Inflammatory macrophage treated with lipopolysaccharide for 4 hours (primary cell): ENCODE measurements at places on chromosomes 6 and 20.

DNA sequence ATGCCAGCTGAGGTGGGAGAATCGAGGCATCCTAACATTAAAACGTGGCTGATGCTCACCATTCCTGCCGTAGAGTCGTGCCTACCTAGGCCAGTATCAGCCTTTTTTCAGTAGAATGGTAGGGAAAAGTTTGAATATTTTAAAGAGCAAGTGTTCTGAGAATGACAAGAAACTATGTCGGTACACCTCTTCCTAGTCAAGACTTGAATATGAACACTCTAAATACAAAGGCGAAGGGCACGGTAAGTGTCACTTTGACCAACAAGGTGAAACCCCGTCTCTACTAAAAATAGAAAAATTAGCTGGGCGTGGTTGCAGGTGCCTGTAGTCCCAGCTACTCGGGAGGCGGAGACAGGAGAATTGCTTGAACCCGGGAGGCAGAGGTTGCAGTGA is 1.0 kb downstream of the GINM1 start:
- no peak for DNase-seq

DNA sequence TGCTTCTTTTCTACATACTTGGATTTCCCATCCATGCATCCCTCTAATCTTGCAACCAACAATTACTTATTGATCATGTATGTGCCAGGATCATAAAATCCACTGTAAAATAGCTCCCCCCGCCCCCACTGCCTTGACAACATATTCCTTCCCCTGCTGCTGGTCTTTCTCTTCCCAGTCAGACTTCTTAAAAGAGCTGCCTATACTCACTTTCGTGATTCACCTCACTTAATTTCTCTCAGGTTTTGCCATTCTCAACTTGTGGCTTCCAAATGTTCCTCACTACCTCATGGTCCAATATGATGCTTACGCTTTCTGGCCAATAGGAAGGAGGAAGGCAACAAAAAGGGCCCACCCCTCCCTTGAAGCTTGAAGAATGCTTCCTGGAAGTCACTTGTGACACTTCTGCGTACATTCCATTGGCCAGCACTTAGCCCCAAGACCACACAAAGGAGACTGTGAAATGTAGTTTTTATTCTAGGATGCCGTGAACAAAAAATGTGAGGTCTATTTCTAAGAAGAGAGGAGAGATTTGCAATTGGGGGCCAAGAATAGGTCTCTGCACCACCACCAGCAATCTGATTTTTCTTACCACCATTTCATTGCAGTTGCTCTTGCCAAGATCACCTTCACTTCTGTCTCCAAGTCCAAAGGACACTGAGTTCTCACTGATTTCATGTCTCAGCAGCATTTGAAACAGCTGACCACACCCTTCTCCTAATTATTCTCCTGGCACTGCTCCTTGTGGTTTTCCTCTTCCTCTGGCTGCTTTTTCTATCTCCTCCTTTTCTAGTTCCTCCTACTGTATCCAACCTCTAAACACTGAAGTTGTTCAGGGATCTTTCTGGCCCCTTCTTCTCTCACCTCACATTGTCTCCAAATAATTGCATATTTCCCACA is 30.8 kb downstream of the CD164 start:
- no peak for DNase-seq

GRCh38 chr6:154447954-154448353 is 62.5 kb downstream of the CNKSR3 start:
- no peak for DNase-seq

DNA sequence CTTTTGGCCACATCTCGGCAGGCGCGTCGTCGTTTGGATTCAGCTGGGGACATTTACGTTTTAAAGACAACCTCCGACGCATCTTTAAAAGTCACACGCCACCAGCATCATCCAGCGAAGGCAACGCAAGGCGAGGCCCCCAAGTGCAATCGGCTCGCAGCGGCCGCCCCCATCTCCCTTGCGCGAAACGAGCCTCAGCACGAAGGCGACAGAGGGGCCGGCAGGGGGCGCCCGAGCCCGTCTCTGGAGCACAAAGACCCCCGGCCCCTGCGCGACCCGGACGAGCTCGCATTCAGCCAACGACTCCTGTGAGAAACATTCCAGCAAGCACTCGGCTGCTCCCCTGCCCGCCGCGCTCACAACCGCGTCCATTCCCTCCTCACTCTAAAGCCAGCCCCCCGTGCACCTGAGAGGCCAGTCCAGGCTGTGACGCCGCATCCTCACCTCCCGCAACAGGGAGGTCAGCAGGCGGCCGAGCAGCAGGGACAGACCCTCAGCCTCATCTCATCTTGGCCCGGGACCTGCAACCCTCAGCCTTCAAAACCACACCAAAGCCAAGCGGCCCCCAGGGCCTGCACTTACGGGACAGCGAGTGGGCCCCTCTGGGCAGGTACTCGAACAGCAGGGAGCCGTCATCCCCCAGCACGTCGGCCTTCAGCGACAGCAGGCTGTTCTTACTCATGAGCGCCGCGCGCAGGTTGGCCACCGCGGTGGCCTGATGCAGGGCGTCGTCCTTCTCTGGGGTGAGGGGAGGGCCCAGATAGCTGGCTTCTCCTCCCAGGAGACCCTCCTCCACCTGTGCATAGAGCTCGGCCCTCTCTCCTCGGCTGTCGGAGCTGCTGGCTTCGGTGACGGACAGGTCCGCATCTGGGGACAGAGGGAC is 35.8 kb downstream of the SLC2A4RG start:
- peak; percentile 8 for DNase-seq

GRCh38 chr6:140586426-140587061 is 1212.1 kb upstream of the CITED2 start:
- DNase-seq: no peak

DNA sequence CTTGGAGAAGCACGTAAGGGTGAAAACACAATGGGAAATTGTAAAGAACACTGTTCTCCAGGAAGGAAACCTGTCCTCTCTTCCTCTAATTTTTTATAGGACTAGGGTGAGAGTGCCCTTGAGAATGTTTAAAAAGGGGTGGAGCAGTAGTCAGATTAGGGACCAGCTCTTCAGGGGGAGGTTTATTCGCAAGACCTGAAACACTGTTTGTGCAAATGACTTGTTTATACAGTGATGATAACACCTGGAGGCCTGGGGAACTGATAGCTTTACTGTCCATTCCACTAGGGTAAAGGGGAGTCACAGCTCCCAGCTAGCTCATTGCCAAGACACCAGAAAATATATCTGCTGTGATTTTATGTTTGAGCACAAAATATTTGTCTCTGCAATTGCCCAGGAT is 8.1 kb upstream of the FUT9 start:
- DNase-seq: no peak

DNA sequence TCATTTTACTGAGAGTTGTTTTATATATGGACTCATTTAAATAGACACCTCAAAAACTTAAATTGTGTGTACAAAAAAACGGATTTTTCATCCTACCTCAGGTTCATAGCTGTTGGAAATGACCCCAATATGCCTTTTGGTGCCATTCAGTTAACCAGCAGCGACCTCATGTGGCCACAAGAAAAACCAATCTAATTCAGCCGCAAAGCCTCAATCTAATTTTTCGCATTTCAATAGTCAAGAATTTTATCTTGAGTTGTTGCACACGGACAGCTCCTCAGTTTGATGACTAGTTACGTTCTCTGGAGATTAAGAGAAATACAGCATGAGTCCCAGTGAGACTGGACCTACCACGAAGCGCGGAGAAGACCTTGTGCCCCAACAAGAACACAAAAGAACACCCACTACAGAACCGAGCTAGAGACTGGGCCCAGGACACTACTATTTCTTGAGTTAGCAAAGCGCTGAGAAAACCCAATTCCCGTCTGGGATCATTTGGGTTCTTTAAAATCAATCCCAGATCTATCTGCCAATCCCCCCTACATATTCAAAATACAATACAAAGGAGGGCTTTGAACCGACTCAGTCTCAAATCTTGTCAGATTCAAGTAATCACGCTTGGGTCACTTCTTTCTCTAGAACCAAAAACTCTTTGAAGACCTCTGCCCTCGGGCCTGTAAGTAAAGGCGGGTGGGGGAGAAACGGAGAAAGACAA is 1.1 kb downstream of the TCP11 start:
- DNase-seq: peak; percentile 59

DNA sequence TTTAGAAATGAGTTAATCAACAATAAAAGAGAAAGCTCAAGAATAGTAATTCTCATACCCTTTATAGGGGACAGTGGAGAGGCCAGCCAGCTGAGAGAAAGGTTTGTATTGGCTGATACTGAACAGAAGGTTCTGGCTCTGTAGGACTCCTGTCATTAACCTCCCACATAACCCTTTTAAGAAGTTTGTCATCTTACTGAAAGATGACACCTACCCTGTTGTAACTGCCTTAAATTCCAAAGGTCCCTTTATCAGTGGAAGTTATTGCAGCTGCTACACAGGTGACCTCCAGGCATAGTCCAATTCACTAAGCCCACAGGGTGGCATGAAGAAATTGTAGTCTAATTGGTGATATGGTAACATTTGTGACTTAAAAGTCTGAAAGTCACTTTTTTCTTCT is 790.1 kb downstream of the TENT5A start:
- DNase-seq: no peak

DNA sequence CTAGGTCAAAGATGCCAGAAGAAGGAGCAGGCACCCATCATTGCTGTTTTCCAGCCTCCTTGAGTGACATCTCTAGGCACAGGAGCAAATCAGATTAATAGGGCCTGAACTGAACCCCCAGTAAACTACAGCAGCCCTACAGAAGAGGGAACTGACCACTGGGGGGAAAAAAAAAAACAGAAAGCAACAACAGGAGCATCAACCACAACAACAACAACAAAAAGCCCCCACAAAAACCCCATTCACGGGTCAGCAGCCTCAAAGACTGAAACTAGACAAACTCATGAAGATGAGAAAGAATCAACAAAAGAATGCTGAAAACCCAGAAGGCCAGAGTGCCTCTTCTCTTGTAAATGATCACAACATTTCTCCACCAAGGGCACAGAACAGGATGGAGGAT is 537.4 kb upstream of the BTBD3 start:
- DNase-seq: no peak

DNA sequence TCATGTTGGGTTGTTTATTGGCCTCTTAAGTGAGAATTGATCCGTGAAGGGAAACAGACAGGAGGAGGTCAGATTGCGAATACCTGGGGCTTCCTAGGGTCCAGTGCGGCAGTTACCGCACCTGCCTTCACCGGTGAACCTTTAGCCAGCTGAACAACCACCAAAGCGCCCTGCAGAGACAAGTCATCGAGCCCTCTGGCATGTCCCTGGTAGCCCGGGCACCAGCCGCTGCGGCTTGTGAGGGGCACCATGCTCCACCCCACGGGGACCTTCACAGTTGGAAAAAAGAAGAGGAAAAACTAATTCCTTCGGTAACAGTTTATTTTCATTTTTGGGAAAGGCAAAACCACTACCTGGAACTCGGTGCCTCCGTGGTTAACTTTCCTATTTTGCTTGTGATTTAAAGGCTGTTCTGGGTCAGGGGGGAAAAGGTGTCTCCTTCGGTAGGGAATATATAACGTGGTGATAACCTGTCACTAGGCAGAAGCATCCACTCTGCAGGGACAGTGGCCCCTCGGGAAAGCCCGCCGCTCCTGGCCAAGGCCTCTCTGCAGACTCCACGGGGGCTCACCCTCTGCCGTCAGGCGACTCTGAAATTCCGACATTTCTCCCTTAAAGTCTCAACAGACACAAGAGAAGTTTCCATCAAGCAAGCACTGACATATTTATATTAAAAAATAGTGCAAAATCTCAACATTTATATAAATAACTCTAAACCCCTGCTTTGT is 30.7 kb upstream of the ZBP1 start:
- DNase-seq: no peak

DNA sequence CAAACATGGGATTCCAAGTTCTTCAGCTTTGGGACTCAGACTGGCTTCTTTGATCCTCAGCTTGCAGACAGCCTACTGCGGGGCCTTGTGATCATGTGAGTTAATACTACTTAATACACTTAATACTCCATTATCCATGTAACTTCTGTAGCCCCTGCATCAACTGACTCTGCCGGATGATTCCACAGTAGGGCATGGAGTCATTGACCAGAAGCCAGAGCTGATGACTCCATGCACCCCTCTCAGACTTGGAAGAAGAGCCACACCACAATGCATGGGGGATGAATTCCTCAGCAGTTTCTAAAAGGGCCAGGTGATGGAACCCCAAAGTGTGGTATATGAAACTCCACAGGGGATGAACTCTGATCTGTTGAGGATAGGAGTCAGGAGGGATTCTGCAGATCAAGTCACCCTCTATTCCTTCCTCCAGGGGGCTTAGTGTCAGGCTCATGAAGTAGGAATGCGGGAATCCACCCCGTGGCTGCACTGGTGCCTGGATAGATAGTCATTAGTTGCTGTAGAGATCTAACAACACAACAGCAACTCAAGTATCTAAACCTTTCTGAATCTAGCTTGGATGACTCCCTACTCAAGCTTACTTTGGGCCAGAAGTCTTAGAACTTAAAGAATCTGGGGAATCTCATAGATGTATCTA is 70.2 kb downstream of the GPR6 start:
- no peak for DNase-seq

GRCh38 chr20:62708591-62709536 is at the start of gene NTSR1:
Gene NTSR1, plus strand, starts transcription at chr20:62708836. Its CDS starts 372 bp downstream, at chr20:62709208.
- DNase-seq: no peak

DNA sequence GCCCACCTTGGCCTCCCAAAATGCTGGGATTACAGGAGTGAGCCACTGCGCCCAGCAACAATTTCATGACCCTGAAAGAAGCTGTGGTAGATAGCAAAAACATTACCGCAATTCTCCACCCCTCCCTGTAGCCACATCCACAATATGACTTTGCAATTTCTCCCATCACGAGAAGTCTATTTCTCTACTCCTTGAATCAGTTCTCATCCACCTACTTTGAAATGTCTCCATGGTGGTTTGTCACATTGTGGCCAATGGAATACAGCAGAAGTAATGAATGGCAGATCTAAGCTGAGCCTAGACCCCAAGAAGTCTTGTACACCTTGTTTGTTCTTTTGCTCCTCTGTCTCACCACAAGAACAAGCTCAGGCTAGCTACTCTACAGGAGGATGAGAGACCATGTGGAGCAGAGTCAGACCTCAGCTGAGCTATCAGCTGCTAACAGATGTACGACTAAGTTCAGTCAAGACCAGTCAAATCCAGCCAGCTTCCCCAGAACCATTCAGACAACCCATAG is 6.3 kb downstream of the OXT start:
- DNase-seq: peak; percentile 43

DNA sequence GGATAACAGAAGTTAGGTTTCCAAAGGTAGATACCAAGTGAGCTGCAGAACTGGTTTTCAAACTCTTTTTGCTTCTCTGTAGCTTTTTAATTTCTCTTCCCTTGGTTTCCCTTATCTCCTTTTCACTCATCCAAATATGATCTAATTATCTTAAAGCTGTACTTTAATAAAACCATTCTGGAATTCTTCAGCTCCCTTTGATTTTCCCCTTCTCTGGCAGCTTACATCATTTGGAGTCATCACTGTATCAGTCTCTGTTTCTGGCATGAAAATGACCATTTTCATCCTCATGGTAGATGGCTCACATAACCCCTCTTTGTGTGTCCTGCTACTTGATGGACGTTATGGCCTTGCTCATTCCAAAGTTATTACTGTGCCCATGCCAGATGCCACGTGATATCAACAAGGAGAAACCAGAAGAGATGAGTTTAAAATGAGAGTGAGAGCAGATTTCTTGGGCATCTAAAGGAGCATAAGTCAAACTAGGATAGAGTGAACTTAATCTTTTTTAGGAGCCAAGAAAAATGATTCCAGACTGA is 620.2 kb downstream of the QKI start:
- no peak for DNase-seq
